ENCODE measurements at places on chromosomes 11 and 22.

DNA sequence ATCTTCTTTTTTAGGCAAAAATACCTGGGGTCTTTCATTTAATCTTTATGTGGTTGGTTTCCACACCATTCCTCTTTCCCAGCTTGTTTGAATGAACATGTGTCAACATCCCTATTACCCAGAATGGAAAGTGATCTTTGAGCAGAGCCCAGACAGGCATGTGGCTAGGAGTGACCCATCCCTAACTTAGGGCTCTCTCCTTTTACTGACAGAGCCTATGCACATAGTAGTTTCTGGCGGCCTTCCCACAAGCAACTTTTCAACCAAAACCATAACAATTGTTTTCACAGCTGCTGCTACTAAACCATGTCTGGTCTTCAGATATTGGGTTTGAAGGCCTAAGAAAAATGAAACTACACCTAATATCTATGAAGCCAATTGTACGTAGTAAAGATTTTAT, 107.5 kb downstream of the TENM4 start:
- DNase-seq: no peak

- no peak for DNase-seq
These were observed 161.4 kb downstream of the SWAP70 start for GRCh38 chr11:9825315-9825714.

DNA sequence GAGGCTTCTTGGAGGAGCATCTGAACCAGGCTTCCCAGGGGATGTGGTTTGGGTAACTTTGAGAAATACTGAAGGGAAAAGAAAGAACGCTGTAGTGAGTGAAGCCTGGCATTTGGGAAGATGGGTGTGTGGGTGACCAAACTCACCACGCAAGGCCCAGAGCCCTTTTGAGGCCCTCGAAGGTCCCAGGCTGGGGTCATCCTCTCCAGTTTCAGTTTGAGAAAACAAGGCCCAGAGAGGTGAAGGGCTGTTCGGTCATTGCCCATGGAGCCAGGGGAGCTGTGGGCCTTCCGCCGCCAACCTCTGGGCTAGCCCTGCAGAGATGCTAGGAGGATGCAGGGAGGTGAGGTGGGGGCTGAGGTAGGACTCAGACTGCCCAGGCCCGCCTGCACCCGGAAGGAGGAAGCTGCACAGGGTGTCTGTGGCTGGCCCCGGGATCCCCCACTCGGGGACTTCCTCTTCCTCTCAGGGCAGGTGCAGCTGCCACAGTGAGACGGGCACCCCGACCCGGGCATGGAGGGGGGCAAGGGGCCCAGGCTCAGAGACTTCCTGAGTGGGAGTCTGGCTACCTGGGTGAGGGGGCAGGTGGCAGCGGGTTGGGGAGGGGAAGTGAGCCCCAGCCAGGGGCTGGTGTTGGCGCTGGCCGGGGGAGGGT, at the start of gene CCDC88B:
TSS of gene CCDC88B (plus strand) at position 451 of the 655 bp plus-strand sequence. CDS start at position 514, 63 bp downstream.
- DNase-seq: peak; percentile 91

- DNase-seq: no peak
These were observed 126.9 kb upstream of the GRK3 start for GRCh38 chr22:25437414-25438160.

DNA sequence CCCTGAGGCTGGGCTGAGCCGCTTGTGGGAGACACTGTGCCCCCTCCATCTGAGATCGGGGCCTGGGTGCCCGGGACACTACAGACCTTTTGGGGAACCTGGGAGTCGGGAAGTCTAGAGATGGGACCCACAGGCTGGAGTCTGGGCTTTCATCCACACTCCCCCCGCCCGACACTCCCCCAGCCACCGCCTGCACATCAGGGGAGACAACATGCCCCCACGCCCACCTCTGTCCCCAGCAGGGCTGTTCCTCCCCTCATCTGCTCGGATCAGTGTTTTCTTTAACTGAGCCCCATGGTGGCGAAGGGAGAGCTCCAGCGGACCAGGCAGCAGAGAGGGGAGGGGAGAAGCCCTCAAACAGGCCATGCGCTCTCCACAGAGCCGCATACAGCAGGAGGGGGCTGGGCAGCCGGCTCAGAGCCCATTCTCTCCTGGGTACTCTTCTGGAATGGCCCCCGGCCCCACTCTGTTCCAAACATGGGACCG, 174.7 kb downstream of the IGLL1 start:
- DNase-seq: no peak

- no peak for DNase-seq
These were observed 37.0 kb upstream of the PRDM11 start for GRCh38 chr11:45109400-45109799.

DNA sequence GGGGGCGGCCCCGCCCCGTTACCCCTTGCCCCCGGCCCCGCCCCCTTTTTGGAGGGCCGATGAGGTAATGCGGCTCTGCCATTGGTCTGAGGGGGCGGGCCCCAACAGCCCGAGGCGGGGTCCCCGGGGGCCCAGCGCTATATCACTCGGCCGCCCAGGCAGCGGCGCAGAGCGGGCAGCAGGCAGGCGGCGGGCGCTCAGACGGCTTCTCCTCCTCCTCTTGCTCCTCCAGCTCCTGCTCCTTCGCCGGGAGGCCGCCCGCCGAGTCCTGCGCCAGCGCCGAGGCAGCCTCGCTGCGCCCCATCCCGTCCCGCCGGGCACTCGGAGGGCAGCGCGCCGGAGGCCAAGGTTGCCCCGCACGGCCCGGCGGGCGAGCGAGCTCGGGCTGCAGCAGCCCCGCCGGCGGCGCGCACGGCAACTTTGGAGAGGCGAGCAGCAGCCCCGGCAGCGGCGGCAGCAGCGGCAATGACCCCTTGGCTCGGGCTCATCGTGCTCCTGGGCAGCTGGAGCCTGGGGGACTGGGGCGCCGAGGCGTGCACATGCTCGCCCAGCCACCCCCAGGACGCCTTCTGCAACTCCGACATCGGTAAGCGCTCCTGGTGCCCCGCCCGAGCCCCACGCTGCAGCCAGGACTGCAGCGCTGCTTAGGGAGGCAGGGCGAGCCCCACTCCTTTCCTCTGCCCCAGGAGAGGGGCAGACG, at the start of gene TIMP3:
TSS of gene TIMP3 (plus strand) at position 169 of the 700 bp plus-strand sequence. CDS start at position 466, 297 bp downstream.
- DNase-seq: no peak

DNA sequence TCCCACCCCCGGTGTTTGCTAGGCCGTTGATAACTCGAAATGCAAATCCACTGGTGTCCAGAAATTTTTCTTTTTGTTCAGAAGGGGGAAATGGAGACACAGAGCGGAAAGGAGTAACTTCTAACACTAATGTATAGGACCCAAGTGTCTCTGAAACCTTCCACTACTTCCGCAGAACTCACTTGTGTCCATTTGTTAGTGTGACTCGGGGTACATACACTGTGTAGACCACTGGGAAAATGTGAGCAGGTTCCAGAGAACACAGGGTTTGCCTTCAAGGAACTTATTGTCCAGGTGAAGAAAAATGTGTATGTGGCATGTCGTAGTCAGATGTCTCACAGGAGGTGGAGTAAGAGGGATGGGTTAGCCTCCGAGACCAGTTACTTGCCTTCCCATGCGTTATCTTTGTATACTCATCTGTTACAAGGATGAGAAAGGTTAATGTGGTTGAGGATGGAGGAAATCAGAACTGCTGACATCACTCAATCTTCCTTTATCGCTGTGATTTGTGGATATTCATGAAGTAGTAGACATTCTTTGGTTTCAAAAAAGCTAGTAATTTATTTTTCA, 857 bp downstream of the ARCN1 start:
- DNase-seq: no peak

- no peak for DNase-seq
These were observed 186.8 kb downstream of the ETS1 start for GRCh38 chr11:128400382-128401203.

- DNase-seq: no peak
These were observed 106.7 kb upstream of the OR9G4 start for GRCh38 chr11:56855217-56855616.

GRCh38 chr11:27100534-27100933, 59.9 kb downstream of the BBOX1 start:
- no peak for DNase-seq

- no peak for DNase-seq
These were observed 9.6 kb downstream of the PTS start for GRCh38 chr11:112235750-112236390.

- no peak for DNase-seq
These were observed 215.4 kb upstream of the UBASH3B start for GRCh38 chr11:122439866-122440810.

DNA sequence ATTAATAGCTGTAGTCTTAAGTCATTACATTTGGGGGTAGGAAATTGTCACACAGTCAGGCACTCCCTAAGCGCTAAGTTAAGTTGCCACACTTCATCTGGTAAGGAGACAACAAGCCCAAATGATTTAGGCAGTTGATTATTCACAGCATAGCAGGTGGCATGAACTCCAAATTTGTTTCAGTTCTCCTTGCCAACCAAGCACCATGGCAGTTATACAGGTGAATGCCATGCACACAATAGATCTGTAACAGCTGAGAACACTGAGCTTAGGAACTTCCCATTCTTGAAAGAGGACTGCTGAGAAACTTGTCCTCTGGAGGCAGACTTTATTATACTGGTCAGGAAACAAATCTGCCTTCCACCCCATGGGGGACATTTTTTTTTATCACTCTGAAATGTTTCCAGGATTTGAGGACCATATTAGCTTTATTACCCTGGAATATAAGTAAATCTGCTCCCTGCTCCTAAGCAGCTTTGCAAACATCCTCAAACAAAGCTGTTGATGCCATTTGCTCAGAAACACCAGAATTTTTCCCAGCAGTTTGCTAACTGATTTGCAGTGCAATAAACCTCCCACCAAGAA, 5.1 kb upstream of the INTS4 start:
- no peak for DNase-seq

GRCh38 chr11:64185175-64185692, 737 bp upstream of the STIP1 start:
- DNase-seq: no peak

DNA sequence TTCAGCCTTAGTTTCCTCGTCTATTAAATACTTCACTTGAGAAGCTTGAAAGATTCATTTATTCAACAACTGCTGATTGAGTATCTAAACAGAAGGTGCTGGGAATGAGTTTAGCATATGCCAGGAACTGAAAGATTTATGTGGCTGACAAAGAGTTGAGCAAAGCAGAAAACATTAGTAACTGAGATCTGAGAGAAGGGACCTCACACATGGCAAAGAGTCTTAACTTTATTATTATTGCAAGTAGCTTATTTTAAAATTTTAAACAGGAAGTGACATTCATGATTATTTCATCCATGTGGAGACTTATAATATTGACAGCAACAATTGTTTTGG, 133.6 kb downstream of the CASP12 start:
- DNase-seq: no peak

DNA sequence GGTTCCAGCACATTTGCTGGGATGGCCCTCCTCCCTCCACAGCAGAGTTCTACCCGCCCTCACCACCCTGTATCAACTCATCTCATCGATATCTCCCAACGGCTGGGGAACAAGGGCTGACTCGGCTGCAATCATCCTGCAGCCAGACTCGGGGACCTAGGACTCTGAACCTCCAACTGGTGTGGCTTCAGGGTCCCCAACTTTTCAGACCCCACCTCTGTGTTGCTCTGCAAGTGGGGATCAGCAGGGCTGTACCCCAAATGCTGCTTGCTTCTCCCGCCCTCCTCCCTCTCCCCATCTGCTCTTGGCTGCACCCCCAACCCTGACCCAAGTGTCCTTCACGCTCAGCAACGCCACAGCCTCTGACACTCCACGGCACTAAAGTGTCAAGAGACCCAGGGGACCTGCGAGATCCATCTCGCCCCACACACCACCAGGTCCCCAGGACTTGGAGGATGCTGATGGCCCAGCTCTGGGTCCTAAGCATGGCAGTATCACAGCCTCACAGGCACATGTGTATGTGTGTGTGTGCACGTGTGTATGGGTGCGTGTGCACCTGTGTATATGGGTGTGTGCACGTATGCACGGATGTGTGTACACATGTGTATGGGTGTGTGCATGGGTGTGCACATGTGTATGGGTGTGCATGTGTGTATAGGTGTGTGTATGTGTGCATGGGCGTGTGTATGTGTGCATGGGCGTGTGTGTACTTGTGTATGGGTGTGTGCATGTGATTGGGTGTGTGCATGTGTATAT, 26.4 kb downstream of the KCNQ1 start:
- DNase-seq: no peak

DNA sequence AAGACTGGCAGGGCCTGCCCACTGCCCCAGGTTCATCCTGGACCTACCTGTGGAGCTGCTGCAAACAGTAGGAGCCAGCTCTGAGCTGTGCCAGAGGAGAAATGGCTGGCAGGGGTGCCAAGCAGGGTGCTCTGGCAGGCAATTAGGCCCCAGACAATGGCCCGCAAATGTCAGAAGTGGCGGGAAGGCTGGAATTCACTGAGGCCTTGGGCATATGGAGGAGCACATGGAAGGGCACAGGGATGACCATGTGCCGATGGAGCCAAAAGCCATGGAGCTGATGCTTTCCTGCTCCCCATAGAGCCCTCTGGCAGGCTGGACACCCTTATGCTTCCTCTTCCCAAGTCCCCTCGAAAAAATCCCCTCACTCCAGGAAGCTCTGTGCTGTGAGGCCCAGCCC, 62.0 kb downstream of the BUD13 start:
- no peak for DNase-seq

GRCh38 chr11:108324587-108324986, 101.7 kb downstream of the ATM start:
- DNase-seq: no peak

- DNase-seq: no peak
These were observed 8.2 kb upstream of the TBC1D22A start for GRCh38 chr22:46754110-46754799.

GRCh38 chr22:19955241-19956128, 13.9 kb upstream of the TXNRD2 start:
- DNase-seq: no peak

DNA sequence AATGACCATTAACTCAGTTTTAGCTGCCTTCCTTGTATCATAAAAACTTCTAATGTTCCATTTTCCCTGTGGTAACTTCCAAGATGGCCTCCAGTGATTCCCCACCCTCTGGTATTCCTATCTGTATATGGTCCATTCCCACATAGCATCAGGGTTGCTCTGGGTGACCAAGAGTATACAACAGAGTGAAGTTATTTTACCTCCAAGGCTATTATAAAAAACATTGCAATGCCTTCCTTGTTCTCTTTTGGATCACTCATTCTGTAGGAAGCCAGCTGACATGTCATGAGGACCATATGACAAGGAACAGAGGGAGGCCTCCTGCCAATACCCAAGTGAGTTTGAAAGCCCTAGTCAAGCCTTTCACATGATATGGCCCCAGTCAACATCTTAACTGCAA, 30.1 kb downstream of the ZNF280B start:
- no peak for DNase-seq

DNA sequence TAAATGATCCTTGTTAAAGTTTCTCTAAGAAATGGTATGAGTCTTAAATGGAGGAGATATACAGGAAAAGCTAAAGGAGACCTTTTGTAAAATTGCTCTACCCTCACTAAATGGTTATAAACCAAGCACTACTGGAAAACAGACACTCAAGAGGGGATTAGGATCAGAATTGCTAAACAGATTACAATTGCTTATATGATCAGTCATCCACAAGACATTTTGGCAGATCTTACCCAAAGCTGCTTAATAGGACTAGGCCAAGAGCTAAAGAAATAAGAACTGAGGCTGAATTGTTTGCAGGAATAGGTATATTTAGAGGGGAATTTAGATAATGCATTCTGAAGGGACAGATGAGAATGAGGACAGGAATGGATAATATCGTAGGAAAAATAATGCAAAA, 9.5 kb downstream of the HARBI1 start:
- DNase-seq: no peak

All from GM19239 (cell line).